ENCODE measurements at places on chromosomes 1 and 21.

GRCh38 chr1:109773203-109773899 lies 9.6 kb upstream of the EPS8L3 start:
- DNase-seq: peak; percentile 88

DNA sequence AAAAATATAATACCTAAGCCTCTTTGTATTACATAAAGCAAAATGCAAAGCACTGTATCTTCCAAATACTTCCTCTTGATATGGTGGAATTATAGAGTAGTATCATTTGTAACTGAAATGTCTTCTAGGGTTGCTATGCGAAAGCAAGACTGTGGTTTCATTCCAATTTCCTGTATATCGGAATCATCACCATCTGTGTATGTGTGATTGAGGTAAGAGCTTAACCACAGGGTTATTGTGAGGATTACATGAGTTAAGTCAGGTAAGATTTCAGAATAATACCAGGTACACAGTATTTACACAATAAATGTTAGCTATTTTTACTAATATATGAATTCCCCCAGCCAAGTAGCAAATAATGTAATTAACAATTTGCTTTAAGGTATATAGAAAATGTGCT lies 24.7 kb downstream of the CD53 start:
- DNase-seq: no peak

DNA sequence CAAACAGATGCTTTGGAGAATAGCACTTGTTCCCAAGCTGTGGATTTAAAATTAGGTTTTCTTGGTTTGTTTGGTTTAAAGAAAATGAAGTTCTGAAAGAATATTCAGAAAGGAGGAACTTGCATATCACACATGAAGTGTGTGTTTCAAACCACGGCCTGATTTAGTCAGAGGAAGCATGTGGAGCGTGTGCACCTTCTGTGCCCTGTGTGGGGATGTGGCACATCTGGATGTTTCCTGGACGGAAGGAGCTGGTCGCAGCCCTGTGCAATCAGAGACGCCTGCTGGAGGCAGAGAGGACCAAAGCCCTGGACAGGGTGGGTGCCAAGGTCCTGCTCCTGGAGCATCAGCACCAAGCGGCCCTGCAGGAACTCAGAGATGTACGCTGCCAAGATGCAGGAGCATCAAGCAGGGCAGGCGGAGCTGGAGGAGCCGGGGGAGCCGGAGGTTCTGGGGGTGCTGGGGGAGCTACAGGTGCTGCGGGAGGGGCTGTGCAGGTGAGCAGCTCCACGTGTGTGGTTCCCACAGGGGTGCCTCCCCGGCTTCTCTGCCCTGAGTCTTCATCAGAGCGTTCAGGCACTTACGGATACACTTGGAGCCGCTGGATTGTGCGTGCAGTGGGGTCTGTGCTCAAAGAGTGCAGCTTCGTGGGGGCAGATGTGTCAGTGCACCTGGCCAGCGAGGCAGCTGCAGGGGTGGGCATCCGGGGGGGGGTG lies 45.7 kb downstream of the PCNT start:
- DNase-seq: no peak

- no peak for DNase-seq
Observed at GRCh38 chr1:238404921-238405320, 514.2 kb upstream of the ZP4 start.

DNA sequence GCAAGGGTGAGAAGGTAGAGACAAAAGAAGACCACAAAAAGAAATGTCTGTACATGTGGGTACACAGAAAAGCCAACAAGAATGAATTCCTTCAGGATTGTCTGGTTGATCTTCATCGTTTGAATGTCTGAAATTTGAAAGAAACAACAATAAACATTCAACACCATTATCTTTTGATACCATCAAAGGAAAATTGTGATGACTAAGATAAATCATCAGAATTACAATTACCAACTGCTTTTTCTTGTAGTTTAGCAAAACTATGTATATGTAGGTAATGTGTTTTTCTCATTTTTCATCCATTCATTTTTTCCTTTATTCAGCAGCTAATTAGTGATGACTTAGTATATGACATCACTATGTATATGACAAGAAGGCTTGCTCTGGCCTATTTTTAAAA lies at the start of gene OR10X1:
Gene OR10X1 (minus strand): TSS at position 167 of the 400 bp plus-strand sequence. CDS start 0 bp downstream, at position 167.
- no peak for DNase-seq

DNA sequence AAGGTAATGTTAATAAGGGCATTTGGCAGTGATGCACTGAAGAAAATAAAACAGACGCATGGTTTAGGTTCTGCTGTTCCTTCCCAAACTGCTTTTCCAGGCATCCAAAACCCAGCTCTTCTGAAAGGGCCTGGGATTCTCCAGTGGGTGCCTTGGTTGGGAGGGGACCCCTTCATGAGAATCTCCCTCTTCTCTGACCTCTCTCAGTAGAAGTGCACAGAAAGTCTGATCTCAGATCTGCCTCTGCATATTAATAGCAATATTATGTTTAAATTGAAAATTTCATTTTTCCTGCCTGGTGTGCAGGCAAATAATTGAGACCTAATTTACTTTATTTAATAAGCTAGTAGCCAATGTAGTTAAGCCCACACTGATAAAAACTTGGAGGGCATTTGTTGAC lies 260.6 kb downstream of the CAMTA1 start:
- DNase-seq: no peak

DNA sequence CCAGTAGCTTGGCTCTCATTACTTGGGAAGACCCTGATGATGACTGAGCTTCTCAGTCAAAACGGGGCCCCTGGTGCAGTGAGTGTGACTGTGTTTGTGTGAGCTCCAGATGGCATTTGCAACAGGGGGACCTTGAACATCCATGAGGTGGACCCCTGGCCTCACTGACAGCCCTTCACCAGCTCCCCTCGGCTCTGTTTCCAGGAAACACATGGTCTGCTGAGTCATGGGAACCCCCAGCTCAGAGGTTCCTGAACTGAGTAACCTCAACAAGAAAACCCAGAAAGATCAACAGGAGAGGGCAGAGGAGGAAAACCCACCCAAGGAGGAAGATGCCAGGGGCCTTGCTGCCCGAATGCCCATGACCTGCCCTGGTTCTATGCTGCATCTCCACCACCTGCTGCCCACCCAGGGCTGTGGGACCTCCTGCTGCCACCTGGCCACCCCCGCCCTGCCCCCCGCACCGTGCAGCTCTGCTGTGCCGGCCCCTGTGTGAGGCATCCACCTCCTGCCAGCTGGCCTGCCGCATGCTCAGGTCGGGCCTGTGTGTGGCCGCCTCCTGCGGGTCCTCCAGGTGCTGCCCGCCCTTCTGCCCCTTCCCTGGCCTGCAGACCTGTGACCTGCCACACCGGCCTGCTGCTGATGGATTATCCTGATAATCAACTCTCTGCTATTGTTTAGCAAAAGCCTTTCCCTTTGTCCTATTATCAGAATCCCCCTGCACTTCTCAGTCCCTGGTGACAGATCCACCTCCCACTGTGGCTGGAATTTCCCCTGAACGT lies 4.2 kb upstream of the KRTAP12-1 start:
- DNase-seq: no peak

DNA sequence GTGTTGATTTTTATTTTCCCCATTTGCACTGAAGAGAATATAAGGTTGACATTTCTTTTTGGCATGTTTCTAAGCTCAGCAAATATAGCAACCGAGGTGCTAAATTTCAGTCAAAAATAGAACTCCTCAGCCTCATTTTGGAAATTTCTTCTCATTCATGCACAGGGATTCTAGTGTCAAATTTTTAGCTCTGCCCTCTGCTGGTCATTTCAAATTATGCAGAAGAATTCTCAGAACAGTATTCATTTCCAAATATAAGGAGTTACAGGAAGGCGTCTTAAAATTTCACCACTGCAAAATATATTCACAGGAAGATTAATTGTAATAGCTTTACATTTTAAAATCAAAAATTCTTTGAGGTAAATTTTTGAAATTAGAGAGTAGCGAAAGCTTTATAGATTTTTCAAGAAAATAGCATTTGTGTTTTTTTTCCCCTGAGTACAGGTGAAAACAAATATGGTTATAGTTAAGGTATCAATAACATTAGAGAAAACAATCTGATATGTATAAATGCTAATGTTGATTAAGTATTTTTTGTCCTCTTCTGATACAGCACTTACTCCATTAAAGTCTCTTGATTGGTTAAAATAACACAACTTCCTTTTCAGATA lies 57.9 kb downstream of the FMN2 start:
- DNase-seq: peak; percentile 82

DNA sequence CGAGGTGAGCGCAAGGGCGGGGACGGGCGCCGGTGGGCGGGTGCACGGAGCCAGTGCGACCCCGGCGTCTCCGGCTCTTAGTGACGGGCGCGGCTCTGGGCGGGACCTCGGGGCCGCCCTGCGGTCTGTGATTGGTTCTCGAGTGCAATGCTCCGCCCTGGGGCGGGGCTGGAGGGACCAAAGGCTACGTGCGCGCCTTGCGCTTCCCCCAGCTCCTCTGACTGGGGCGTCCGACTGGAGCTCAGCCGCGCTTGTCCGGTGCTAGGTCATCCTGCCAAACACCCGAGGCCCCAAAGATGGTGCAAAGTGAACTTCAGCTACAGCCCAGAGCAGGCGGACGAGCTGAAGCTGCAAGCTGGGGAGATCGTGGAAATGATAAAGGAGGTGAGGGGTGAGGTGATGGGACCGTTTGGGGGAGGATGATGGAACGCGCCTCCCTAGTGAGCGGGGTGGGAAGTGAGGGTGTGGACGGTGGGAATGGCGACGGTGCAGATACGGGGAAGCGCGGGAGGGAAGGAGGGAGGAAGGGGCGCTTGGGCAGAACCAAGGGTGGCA lies 811 bp downstream of the SH3D21 start:
- peak; percentile 98 for DNase-seq

- no peak for DNase-seq
Observed at GRCh38 chr1:29450591-29450990, 214.3 kb downstream of the PTPRU start.

GRCh38 chr1:116956378-116956777 lies 45.2 kb upstream of the CD101 start:
- no peak for DNase-seq

Data from PC-3 (cell line).